ENCODE measurements at places on chromosomes 1 and 21. TPM values are rescaled to one million over a fixed set of nuclear protein-coding genes. Genes with fewer than 3 reads are reported as not detected.

DNA sequence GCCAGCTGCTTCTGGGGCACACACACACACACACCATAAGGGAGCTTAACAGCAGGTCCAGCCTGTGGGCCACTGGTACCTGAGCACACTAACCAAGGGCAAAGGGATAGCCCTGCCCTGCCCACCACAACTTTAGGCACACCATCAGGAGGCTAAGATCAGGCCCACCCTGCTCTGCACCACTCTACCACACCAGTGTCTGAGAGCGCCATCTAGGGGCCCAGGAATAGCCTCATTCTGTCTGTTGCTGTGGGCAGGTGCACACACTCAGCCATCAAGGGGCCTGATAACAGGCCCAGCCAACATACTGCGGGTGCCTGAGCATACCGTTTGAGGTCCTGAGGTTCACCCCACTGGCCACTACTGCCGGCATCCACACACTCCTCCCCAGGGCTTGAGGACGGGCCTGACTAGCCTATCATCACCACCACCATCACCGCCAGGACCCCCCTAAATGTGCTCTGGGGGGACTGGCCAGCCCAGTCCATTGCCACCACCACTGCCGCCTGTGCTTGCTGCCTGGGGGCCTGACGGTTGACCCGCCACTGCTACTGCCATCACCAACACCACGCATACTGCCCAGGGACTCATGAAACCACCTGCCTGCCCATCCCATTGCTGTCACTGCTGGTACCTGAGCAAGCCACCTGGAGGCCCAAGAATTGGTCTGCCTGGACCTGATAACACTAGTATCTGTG is 31.3 kb downstream of the NSL1 start:
- DNase-seq = no peak

GRCh38 chr21:36910581-36911307 is 55.7 kb downstream of the HLCS start:
- DNase-seq = no peak

GRCh38 chr1:159170639-159171038 is 776 bp upstream of the CADM3 start:
- DNase-seq = no peak

GRCh38 chr1:170739803-170740202 is 75.9 kb downstream of the PRRX1 start:
- no peak for DNase-seq

DNA sequence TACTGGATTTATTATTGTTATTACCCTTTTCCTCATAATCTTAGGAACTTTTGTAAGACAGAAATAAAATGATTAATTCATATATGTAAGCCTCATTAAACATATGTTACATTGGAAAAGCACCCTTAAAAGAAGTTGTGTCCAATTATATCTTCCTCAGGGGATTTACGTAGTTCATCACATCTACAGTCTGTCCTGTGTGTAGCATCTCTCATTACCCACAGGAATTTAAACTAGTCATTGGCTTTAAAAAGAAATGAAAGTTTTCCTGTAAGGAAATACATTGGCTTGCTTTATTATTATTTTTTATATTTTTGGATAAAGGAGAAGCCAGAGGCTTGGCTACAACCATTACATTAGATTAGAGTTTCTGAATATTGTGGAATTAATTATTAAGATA is 56.1 kb downstream of the SWT1 start:
- no peak for DNase-seq

- DNase-seq = no peak
Measured at GRCh38 chr1:157829711-157830110, 9.8 kb upstream of the FCRL1 start.

GRCh38 chr1:236948381-236948780 is 55.9 kb downstream of the MT1HL1 start:
- DNase-seq = no peak

DNA sequence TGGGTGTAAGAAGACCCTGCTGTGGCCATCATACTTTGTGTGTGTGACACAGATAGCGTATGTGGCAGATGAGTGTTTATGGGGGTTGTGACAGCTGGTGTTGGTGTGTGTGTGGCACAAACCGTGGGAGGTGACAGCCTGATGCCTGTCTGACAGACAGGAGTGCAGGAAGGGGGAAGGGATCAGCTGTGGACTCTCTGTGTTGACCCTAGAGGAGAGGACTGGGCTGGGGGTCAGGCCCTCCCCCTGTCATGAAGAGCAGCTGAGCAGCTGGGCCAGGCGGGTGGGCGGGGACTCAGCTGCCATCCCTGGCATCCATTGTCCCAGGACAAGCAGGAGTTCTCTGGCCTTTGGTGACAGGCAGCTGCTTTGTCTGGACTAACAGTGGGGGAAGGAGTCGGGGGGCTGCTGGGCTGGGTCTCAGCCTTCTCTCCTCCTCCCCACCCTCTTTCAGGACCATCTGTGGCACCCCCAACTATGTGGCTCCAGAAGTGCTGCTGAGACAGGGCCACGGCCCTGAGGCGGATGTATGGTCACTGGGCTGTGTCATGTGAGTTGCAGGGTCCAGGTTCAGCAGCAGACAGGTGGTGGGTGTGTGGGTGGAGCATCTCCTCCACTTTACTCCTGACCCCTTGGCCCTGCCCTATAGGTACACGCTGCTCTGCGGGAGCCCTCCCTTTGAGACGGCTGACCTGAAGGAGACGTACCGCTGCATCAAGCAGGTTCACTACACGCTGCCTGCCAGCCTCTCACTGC is 2.3 kb downstream of the PLK3 start:
- DNase-seq = no peak

DNA sequence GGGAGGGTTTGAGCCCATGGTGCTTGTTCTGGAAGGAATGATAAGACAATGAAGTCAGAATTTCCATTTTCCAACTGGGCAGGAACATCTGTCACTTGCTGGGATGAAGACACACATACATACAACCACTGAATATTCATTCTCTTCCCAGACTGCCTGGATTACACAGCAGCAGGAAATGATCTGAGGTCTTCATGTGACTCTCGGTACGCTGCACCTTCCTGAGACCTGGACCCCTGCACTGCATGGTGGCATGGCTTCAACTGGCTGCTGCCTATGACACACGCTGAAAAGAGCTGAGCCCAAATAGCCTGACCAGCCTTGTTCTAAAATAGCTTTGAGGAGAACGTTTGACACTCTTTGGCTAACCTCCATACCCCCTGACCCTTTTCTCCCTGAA is 150.6 kb downstream of the GABPA start:
- no peak for DNase-seq

DNA sequence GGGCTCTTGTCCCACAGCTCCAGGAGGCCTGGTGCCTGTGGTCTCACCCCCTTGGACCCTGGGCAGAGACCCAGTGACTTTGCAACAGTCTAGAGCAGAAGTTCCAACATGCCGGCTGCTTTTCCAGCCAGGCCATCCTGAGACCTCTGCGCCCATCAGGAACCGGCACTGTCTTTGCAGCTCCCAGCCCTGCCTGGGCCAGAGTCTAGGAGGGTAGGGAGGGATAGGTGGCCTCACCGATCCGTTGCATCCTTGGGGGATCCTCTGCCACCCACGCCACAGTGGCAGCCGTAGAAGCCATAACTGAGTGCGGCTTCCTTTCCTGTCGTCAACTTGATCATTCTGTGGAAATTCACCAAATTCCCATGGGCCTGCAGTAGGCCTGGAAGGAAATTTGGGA is 1.3 kb downstream of the PLA2G2A start:
- DNase-seq = no peak

DNA sequence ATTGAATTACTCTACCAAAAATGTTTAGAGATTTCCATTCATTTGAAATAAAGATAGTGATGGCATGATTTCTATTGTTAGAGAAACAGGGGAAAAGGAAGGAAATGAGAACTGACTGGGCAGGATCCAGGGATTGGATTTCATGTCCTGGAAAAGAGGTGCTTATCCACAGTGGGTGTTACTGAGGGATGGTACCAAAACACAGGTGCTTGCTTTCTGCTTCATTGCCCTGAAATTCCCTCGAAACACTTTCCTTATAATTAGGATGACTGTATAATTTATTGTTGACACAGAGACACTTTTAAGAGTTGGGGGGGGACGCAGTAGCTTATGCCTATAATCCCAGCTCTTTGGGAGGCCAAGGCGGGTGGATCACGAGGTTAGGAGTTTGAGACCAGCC is 185.0 kb upstream of the KCNK2 start:
- no peak for DNase-seq

Gene LIN28A
- total RNA-seq = not detected

Gene HTR1D
- total RNA-seq = 9.1 TPM

Gene BNIPL
- not detected for total RNA-seq

Gene RAB3B
- total RNA-seq = 20.5 TPM

Gene DTL
- total RNA-seq = 66.3 TPM

All from HT1080 (cell line).